ENCODE measurements at places on chromosomes 7 and 10.
A peak's percentile ranks its signal among the peaks of the same experiment; 100 is the strongest.

DNA sequence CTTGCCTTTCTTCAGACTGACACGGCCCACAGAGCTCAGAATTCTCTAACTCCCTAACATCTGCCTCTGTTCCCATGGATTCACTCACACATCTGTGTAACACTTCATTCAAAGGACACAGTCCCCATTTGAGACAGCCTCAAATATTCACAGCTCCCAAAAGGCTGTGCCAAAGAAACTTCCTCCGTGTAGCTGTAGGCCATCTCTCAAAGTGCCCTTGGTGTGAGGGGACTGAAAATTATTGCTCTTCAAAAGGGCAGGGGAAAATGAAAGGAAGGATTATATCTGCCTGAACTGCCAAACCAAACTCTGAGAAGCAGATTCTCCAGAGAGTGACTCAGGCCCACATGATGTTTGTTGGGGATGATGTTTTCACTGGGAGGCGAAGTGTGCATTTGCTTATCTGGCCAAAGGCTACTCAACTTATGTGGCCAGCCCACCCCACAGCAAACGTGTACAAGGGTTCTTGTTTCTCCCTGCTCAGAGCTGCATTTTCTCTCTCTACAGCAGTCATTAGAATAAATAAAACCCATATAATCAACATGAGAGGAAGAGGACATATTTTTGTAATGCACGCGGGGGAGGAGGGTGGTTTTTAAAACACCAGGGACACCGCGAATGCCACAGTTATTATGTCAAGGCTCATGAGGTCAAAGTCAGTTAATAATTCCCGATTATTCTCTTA, 302.4 kb upstream of the NFE2L3 start:
- DNase-seq, result peak; percentile 83

GRCh38 chr10:118537623-118538022, 57.8 kb downstream of the PRLHR start:
- DNase-seq, result no peak

- no peak for DNase-seq
These were observed 11.9 kb upstream of the ZMIZ1 start for GRCh38 chr10:79056736-79057391.

DNA sequence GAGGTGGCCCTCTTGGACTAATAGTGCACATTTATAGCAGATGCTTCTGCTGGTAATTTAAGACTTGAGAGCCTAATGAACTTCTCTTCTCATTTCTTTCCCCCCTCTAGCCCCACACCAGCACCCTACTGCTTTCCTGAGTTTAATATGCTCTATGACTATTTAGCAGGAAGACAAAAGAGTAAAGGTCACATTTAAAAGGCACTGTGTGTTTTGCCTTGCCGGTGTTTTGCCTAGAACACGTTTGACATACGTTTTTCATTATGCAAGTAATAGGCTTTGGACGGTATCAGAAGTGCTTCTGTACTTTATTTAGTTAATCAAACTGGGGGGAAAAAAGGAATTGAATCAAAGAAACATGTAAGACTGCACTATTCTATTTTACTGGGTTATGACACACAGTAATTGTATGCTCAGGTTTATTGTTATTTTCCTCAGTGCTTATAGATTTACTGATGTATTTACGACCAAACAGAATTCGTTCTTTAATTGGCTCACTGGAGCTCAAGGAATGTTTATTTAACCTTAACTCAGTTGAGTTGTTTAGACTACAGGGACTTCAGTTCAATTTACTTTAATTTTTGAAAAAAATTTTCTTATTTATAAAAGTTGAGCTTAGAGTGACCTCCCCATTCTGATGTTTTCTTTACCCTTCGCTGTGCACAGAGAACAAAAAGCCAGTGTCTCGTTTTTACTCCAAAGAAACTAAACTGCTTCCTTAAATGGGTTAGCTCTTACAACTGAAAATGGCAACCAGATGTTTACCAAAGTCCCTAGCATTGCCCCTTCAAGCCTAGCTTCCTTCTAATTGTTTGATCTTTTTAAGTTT, 35.4 kb downstream of the CPED1 start:
- no peak for DNase-seq

DNA sequence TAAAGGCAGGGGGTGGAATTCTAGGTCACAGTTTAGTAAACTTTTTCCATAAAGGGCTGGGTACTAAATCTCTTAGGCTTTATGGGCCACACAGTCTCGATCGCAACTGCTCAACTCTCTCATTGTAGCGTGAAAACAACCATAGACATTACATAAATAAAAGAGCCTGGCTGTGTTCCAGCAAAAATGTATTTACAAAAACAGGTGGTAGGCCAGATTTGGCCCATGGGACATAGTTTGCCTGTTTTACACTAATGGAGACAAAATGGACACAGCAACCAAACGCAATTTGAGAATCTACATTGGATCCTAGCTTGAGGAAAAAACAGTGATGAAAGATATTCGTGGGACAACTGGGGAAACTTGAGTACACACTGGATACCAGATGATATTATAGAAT, 23.2 kb upstream of the MALSU1 start:
- no peak for DNase-seq

GRCh38 chr7:14999331-14999730, 96.8 kb upstream of the DGKB start:
- no peak for DNase-seq

- DNase-seq, result no peak
These were observed 707 bp downstream of the CLEC2L start for GRCh38 chr7:139523968-139524815.

- no peak for DNase-seq
These were observed 72.7 kb downstream of the GPR85 start for GRCh38 chr7:113013761-113014449.

All from smooth muscle cell of the brain vasculature (primary cell).